Activated naive CD8-positive, alpha-beta T cell treated with anti-CD3 and anti-CD28 coated beads, Interleukin-2, amount 50 U/mL, for 24 hours (primary cell): ENCODE measurements at places on chromosomes 3 and 15.

DNA sequence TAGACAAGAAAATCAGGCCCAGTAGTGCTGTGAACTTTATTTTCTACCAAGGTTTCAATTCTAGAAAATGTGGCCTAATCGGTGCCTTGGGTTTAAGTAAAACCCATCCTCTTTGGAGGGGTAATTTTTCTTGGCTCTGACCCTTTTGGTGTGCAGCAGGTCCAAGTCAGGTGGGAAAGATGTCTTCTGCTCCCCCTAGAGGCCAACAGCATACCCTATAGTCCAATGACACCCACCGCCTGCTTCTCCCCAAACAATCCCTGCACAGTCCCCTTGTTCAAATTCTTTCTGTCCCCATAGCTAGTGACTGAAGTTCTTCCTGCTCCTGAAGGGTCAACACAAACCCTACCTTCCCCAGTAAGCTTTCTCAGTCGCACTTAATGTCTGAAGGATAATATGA lies 261.8 kb upstream of the GOLGA6L4 start:
- DNase-seq: no peak

DNA sequence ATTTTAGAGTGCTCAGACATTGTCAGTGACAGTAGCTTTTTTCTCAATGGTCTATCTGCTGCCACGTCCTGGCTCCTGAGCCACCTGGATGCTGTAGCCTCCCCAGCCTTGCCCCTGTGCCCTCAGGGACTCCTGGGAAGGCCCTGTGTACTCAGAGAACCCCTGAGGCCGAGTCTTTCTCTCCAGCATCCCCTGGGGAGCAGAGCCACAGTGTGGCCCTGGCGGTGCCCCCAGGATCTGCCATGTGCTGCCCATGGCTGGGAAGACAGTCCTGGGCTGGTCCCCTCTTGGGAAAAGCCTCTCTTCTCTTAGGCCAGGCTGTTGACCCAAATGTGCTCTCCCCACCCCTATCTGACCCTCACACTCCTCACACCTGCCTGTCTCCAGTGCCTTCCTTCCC lies 5.0 kb downstream of the MYD88 start:
- no peak for DNase-seq

GRCh38 chr3:24196526-24196925 lies 251.4 kb downstream of the NR1D2 start:
- DNase-seq: no peak

- DNase-seq: peak; percentile 63
These were observed at the start of gene THBS1 for GRCh38 chr15:39580485-39581241. TSS of gene THBS1 (plus strand) at chr15:39581079. CDS start at chr15:39581858, 779 bp downstream.

DNA sequence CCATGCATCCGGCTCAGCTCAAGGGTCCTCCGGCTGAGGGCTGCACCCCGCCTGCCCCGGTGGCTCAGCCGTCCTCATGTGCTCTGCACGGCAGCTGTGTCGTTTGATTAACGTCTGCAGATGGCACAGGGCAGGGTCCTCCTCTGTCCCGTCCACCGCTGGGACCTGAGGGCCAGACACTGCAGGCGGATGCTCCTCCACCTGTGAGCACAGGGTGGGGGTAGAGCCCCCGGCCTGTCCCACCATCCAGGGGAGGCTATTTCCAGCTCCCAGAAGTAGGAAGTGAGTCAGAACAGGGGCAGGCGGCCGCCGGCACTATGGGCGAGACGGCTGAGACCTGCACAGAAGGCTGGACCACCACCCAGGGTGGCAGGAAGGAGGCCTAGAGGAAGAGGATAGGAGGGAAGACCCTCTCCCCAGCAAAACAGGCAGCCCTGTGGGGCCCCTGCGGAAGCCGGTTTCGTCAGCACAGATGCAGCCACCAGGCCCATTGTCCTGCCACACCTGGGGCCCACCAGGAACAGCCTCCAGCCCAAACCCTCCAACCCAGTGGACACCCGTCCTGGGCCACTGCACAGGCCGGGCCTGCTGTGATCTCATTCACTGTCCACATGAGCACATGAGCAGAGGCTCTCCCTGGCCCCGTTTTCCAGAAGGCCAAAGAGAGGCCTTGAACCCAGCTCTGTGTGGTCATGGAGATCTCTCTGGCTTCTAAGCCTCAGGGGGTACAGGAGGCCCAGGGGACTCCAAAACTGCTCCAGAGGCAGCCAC lies 12.6 kb upstream of the PLXND1 start:
- DNase-seq: no peak

DNA sequence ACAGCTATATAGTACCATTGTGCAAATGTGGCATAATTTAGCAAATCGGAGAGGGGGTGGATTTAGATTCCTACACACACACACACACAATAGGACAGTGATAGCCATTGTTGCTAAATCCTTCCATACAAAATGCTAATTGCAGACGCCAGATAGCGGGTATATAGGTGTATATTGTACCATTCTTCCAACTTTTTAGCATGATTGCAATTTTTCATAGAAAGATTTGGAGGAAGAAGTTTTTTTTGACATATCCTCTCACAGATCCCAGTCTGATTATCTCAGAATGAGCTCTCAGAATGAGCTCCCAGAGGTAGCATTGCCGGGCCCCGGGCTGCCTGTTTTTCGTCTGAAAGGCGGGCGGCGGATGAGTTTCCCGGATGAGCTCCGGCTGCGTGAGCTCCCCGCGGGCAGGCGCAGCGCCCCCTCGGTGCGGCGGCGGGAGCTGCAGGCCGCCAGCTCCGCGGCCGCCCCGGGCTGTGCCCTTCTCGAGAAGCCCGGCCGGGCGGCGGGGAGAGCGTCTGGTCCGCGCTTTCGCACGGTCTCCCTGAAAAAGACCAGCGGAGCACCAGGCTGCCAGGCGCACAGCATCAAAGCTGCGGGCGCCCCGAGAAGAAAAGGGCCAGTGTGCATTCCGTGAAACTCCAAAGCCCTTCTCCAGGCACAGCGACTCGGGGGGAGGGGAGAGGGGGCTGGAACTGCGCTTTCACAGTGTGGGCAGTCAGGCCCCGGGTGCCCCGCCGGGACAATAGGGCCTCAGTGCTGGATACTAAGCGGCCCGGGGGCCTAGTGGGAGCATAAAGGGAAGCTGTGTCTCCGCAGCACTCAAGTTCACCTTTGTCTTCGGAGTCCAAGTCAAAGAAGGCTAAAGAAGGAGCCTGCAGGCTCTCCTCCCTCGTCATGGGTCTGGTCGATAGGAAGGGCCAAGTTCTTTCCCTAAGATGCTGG lies 12.0 kb upstream of the SHC4 start:
- peak; percentile 85 for DNase-seq

DNA sequence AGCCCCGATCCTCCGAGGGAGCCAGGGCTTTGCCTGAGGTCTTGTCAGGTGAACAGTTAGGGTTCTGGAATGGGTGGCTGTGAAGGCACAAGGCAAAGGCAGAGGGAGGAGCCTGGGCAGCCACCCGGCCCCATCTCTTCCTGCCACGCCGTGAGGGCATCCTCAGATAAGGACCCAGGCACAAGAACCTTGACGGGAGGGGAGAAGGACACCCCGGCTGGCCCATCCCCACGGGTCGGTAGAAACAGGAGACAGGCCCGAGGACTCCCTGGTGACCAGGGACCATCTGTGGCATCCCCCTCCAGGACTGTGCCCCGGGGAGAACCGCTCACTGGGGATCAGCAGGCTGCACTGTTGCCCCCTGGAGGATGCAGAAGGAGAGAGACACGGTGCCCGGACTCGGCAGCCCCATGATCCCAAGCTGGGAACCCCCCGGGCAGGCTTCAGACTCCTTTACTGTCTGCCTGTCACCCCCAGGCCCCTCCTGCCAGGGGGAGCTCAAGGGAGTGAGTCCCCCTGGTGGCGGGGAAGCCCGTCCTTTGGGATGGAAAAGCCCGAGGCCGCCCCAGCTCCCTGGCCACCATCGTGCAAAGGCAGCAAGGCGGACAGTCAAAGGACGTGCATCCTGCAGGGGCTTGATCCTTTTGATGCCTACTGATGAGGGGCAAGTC lies 12.3 kb upstream of the PCSK6 start:
- DNase-seq: peak; percentile 65

DNA sequence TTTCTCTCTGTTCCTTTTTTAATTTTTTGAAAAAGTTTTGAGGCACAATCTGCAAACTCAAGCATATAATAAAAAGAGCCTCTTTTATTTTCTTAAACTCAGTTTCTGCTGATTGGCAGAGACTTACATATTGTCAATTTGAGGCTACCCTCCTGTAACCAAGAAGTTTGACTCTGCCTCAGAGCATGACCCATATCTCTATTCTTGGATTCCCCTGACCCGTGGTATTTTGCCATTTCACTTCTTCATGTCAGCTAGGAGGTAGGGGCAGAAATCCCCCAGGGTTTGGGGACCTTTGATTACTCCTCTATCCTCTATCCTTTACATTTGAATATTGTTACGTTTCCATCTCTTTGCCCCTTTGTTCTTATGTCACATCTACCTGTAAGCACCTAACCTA lies 479.1 kb upstream of the ALCAM start:
- DNase-seq: no peak

- no peak for DNase-seq
These were observed 262.6 kb downstream of the MECOM start for GRCh38 chr3:169400874-169401273.

GRCh38 chr15:63677778-63678177 lies 80.6 kb downstream of the FBXL22 start:
- no peak for DNase-seq

DNA sequence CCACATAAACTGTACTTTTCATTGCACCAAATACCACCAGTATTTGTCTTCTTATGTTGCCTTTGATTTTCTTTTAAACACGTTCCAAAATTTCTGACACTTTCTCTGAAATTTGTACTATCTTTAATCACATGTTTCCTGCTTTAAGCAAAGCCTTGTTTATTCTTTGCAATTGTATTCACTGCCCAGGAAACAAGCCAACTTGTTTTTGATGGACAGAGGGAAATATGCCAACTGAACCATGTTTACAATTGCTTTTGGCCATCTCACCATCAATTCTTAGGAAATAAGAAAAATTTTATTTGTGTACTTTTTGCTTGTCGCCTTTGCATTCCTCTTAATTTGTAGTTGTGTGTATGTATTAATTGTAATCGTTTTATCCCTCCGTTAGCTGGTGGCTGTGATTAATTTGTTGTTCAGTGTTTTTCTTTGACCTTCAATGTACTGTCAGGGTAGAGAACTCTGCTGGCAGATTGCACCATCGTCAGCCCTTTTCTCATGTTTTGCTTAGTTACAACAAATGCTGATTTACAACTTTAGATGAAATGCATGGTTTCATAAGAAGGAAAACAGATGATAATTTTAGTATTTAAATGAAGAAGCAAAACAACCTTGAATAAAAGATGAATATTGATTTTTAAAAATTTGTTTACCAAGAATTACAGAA lies 19.4 kb upstream of the FEZF2 start:
- DNase-seq: no peak

GRCh38 chr3:190877925-190878324 lies 15.4 kb upstream of the GMNC start:
- peak; percentile 22 for DNase-seq

GRCh38 chr3:119444590-119444989 lies 18.8 kb downstream of the TMEM39A start:
- DNase-seq: no peak

DNA sequence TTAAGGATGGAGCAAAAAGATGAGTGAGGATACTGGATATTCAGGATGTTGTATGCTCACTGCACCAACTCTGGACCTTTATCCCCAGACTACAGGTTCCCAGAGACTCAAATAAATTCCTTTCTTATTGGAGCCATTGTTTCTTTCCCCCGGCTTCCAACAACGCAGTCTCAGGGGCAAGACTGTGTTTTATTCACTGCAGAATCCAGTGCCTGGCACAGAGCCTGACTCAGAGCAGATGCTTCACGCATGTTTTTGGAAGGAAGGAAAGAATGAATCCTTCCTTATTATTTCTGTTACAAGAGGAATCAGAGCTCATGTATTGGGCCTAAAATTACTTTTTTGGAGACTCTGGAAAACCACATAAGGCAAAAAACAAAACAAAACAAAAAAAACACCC lies 96.0 kb upstream of the VGLL4 start:
- no peak for DNase-seq

- DNase-seq: no peak
These were observed 166.9 kb downstream of the SMAD6 start for GRCh38 chr15:66868918-66869317.

- DNase-seq: peak; percentile 54
These were observed 815 bp downstream of the SPINT1 start for GRCh38 chr15:40844696-40845030.

- DNase-seq: no peak
These were observed 32.1 kb downstream of the CD200 start for GRCh38 chr3:112365035-112365434.

DNA sequence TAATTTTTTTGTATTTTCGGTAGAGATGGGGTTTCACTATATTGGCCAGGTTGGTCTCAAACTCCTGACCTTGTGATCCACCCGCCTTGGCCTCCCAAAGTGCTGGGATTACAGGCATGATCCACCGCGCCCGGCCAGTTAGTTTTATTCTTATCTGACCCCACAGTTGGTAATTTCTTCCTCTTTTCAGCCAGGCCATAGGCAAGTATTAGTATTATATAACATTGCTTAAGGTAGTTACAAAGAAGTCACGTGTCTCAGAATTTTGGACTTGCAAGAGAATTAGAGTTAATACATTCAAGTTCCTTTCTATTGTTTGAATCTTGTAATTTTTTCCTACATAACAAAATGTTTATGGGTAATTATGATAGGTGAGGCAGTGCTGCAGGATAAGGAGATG lies 334.8 kb downstream of the LPP start:
- DNase-seq: no peak

GRCh38 chr3:73258057-73258456 lies 196.6 kb downstream of the EBLN2 start:
- DNase-seq: no peak

GRCh38 chr15:71853543-71853942 lies 43.2 kb downstream of the NR2E3 start:
- DNase-seq: no peak

DNA sequence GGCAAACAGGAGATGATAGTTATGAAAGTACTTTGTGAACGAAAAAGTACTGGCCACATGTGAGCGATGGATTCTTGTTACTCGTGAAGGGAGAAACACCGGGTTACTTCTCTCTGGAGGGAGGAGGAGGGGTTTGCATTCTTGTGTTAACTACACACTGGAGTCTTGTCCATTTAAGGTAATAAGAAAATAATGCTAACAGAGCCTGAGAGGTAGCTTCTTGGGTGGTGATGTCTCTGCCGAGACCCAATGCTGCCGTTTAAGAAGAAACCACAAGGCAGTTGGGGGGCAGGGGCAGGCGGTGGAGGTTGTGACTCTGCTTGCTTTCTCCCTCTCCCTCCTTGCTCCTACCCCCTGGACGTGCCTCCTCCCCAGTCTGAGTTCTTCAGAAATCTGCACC lies 100.9 kb upstream of the ROPN1 start:
- DNase-seq: no peak

GRCh38 chr15:28868744-28869345 lies 16.9 kb upstream of the APBA2 start:
- DNase-seq: no peak

GRCh38 chr15:89864958-89865739 lies 28.6 kb downstream of the AP3S2 start:
- DNase-seq: no peak

GRCh38 chr15:36251450-36251849 lies 328.0 kb upstream of the CDIN1 start:
- no peak for DNase-seq

- DNase-seq: no peak
These were observed 851 bp upstream of the DCBLD2 start for GRCh38 chr3:98902351-98902740.

- no peak for DNase-seq
These were observed 123.3 kb downstream of the PLOD2 start for GRCh38 chr3:146037697-146038096.

- no peak for DNase-seq
These were observed 63.5 kb downstream of the SLC49A4 start for GRCh38 chr3:122858373-122858772.

GRCh38 chr15:67133026-67133425 lies 67.6 kb downstream of the SMAD3 start:
- no peak for DNase-seq
